Effector memory CD8-positive, alpha-beta T cell (primary cell): ENCODE measurements at places on chromosomes 6 and 20.

DNA sequence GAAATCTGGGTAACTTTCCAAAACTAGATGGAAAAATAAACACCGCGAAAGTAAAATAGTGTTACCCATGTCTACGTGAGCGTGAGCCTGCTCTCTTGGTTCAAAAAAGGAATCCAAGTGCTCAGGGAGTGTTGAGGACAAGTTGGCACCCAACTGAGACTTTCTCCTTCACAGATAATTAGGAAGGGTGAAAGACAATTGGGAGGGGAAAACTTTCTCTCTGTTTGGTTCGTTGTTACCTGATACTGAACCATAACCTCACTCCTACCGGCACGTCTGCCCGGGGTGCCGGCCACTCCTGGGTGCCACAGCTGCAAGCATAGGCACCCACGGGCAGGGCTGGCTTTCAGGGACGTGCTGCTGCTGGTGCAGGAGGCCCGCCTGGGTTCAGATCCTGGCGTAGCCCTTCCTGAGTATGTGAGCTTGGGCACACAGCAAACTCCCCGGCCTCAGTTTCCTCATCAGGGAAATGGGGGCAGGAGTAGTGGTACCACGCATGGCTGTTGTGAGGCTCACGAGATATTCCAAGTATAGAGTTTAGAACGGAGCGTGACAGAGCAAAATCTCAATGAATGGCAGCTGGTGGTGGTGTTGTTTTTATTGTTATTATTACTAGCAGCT, 38.2 kb upstream of the PMEPA1 start:
- no peak for DNase-seq

- no peak for DNase-seq
These were observed 170.4 kb downstream of the PHF3 start for GRCh38 chr6:63805808-63806572.

GRCh38 chr20:53642196-53643030, 48.8 kb upstream of the ZNF217 start:
- peak; percentile 17 for DNase-seq

- DNase-seq: no peak
These were observed at the start of gene PRICKLE4 for GRCh38 chr6:41780551-41781365. TSS of gene PRICKLE4 (plus strand) at chr6:41780782. CDS start at chr6:41783474, 2,692 bp downstream.

DNA sequence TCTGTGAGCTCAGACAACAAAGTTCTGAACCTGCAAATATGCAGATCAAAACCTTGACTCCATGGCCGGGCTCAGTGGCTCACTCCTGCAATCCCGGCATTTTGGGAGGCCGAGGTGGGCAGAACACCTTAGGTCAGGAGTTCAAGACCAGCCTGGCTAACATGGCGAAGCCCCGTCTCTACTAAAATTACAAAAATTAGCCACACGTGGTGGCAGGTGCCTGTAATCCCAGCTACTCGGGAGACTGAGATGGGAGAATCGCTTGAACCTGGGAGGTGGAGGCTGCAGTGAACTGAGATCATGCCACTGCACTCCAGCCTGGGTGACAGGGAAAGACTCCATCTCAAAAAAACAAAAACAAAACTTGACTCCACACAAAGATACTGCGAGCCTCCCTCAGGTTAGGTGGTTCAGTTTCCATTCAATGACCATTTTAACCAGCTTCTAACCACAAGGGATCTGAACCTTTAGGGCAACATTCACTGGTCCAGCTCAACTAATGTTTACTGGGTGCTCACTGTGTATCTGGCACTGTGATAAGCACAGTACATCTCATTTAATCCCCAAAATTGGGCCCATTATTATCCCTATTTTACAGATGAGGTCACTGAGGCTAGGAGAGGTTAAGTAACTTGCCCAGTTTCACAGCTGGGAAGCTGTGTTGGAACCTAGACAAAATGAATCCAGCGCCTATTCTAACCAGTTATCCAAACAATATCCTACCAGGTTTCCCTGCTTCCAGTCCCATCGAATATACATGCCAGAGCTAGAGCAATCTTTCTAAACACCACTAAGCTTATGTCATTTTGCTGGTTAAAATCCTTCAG, 1.8 kb downstream of the SNRPB start:
- DNase-seq: no peak

DNA sequence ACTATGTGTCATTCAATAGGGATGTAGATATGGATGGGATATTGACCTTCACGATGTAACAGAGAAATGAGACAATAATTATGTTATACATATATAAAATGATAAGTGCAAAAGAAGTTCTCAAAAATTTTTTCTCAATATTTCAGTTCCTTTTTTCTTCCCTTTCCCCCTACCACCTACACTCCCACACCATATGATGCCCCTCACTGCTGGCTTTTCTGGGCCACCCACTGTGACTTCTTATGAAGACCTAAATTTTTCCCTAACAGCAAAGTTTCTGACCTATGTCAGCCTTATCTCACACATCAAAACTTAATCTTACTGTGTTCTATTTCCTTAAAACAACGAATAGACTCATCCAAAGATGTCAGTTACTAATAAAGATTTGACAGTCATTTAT, 89.9 kb upstream of the MYLIP start:
- no peak for DNase-seq

- DNase-seq: no peak
These were observed 131.8 kb downstream of the VEGFA start for GRCh38 chr6:43901733-43902230.

GRCh38 chr6:53889365-53889764, 94.6 kb downstream of the LRRC1 start:
- no peak for DNase-seq

DNA sequence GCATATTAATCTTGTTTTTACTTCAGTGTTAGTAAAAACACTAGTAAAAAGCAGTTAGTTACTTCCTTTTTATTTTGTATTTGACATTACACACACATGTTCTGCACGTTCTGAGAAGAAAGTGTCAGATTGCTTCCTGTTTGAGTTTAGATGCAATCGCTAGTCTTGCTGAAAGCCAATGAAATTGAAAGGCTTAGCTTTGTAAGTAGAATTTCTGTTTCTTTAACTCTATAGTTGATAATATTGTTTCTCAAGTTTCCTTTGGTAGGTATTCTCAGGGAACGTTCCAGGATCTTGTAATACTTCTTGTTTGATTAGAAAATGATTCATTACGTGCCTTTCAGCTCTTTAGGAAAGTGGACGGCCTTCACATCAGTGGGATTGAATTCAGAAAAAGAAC, 55.0 kb downstream of the CDKAL1 start:
- no peak for DNase-seq

GRCh38 chr6:163992701-163993100, 578.2 kb downstream of the QKI start:
- no peak for DNase-seq

GRCh38 chr6:125142618-125143017, 11.0 kb upstream of the TPD52L1 start:
- no peak for DNase-seq

DNA sequence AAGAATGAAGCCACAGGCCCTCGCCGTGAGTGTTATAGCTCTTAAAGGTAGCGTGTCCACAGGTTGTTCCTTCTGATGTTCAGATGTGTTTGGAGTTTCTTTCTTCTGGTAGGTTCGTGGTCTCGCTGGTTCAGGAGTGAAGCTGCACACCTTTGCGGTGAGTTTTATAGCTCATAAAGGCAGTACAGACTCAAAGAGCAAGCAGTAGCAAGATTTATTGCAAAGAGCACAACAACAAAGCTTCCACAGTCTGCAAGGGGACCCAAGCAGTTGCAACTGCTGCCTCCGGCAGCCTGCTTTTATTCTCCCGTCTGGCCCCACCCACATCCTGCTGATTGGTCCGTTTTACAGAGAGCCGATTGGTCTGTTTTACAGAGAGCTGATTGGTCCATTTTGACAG, 5.2 kb downstream of the HIVEP1 start:
- no peak for DNase-seq

DNA sequence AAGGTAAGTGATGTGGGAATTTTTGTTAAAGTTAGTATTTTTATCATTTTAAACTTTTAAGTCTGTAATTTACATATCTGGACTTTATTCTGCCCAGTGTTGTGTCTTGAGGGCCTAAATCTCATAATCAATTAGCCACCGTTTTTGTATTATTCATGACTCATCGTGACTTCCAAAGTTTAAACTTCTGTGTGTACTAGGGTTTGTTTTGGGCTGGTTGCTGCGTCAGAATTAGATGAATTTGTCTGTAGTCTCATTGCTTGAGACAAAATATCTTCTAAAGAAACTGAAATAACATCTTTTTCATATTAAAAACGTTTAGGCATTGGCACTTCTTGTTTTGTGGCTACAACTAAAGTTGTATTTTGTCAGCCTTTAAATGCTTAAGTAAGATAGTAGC, 41.3 kb downstream of the CDYL start:
- no peak for DNase-seq

DNA sequence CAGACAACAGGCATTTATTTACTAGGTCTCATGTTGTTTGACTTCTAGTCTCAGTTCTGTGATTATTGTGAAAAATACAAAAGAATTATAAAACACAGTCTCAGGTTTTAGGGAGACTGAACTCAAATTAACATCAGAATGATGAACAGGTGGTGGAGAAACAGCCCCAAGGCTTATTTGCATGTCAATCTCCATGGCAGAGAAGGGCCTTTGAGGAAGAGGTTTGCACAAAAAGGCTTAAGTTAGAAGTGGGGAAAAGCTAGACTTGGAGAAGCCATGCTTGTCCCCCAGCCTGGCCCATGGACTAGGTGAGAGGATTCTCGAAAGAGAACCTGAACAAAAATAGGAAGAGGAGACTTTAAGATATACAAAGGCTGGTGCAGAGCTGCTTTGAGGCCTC, 183.3 kb downstream of the EDN1 start:
- DNase-seq: no peak

- no peak for DNase-seq
These were observed 49.3 kb downstream of the CYB5R4 start for GRCh38 chr6:83908813-83909212.

DNA sequence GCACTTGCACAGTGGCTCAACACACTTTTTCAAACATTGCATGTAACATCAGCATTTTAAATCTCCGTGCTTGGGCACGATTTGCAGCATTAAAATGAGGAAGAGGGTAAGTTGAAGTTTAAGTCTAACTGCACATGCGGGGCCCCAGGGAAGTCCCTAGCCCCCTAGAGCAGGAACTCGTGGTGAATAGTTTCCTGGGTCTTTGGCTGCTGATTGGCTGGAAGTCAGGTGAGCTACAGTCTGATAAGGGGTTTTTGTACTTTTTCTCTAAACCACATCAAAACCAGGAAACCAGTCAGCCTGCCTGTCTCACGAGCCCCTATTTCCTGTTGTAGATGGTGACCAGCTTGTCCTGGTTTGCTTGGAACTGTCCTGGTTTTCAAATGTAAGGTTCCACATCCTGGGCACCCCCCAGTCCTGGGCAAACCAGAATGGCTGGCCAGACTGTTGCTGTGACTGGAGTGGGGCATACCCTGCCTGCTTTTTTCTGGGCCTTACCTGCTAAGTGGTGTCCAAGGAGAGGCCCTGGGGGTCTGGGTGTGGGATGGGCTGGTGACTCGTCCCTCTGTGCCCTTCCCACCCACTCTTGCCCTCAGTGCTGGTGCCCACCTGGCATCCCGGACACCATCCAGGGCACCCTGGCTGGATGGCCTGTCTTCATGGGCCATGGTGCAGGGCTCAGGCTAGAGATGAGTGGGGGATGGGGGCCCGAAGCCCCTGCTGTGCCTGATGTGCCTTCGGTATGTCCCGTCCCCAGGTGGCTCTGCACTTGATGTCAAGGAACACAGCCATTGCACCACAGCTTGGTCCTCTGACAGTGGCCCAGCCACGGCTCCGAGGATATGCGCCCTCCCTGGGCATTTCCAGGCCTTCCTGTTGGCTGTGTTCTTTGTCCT, 31.8 kb downstream of the SUN5 start:
- peak; percentile 73 for DNase-seq
